ENCODE measurements at places on chromosomes 3 and 15.
A peak's percentile ranks its signal among the peaks of the same experiment; 100 is the strongest.

GRCh38 chr3:8413337-8413926, 88.2 kb upstream of the LMCD1 start:
- no peak for DNase-seq

GRCh38 chr15:82966671-82967071, 14.2 kb upstream of the HOMER2 start:
- no peak for DNase-seq

DNA sequence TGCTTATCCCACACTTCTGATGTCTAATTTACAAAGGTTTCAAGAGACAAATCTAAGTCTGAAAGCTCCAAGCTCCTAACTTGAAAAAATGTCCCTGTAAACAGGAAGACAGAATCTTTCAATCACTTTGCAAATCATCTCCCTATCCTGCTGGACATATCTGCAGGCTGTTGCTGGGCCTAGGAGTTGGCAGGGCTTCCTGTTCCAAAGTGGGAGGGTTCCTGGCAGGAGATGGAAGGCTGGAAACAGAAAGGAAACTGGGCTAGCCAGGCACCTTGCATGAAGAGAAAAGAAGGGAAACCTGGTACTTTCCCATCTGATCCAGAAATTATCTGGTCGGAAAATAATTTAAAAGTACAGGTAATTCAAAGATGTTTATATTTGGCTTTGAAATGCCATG, 227.3 kb upstream of the IL12A start:
- DNase-seq = peak; percentile 19

- no peak for DNase-seq
These were observed 171.2 kb downstream of the KLHL25 start for GRCh38 chr15:85623315-85624049.

DNA sequence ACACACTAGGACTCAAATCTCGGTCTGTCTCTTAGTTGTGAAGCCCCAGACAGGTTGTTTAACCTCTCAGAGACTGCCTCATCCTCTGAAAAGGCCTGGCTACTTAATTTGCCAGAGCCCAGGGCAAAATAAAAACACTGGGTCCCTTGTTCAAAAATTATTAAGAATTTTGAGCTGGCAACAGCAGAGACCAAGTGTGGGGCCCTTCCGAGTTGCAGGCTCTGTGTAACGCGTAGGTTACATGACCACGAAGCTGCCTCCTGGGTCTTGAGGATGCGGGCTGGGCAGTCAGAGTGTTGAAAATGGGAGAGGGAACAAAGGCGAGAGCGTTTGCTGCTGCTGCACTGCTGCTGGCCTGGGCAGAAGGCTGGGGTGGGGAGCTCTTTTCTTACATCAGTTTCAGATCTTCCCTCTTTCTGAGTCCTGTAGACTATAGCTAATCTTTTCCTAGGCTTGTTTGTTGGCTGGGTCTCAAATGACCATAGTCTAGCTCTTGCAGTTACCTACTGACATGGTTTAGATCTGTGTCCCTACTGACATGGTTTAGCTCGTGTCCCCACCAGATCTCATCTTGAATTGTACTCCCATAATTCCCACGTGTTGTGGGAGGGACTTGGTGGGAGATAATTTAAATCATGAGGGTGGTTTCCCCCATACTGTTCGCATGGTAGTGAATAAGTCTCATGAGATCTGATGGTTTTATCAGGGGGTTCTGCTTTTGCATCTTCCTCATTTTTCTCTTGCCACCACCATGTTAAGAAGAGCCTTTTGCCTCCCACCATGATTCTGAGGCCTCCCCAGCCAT, 49.9 kb downstream of the CLEC3B start:
- no peak for DNase-seq

- DNase-seq = no peak
These were observed 168.5 kb downstream of the NFKBIZ start for GRCh38 chr3:102017784-102018183.

- no peak for DNase-seq
These were observed 17.4 kb upstream of the NOX5 start for GRCh38 chr15:68997050-68997449.
